ENCODE measurements at places on chromosomes 11 and 22.

DNA sequence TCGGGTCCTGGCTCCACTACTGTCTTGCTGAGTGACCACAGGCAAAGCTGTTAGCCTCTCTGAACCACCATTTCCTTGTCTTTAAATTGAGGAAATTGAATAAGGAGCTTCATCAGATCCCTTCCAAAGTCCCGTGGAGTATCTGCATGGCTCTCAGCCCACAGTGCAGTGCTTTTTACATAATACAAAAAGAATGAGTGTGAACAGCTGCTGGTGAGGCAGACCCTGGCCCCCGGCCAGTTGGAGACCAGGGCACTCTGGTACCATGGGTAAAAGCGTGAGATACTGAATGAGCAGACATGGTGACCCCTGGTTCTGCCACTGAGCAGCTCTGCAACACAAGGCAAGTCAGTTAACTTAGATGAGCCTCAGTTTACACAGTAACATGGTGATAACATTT, 86.8 kb downstream of the GALNT18 start:
- no peak for DNase-seq

DNA sequence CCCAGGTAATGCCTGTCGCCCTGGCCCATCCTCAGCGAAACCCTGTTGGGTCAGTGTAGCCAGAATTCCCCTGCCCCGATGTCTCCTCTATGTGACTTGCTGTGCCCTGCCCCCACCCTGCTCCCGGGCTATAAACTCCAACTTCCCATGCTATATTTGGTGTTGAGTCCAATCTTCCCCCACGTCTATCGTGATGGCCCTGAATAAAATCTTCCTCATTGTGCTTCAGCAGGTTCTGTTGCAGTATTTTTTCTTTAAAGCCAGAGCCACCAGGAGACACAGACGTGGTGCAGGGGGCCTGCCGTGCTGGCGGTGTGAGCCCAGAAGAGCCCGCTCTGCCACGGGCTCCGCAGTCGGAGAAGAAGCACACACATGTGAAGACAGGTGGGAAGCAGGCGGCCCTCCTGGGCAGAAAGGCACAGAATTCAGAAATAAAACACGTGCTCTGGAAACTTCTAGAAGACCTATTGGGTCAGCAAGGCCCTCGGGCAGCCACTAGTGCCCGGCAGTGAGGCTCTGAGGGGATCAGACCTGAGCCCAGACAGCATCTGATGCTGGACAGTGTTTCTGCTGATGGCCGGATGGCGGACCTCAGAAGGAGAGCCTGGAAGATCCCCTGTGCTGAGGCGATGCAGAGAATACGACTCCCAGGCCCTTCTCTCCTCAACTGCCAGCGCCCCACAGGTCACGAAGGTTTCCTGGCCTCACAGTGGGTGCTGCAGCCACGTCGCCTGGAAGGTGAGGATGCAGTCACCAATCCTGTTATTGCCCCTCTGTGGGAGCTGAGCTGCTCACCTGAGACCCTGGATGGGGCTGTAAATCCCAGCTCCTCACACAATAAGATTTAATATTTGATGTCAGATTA, 501.9 kb downstream of the BRD1 start:
- DNase-seq: no peak

- DNase-seq: no peak
Observed at GRCh38 chr22:50153056-50153755, 17.3 kb upstream of the PANX2 start.

DNA sequence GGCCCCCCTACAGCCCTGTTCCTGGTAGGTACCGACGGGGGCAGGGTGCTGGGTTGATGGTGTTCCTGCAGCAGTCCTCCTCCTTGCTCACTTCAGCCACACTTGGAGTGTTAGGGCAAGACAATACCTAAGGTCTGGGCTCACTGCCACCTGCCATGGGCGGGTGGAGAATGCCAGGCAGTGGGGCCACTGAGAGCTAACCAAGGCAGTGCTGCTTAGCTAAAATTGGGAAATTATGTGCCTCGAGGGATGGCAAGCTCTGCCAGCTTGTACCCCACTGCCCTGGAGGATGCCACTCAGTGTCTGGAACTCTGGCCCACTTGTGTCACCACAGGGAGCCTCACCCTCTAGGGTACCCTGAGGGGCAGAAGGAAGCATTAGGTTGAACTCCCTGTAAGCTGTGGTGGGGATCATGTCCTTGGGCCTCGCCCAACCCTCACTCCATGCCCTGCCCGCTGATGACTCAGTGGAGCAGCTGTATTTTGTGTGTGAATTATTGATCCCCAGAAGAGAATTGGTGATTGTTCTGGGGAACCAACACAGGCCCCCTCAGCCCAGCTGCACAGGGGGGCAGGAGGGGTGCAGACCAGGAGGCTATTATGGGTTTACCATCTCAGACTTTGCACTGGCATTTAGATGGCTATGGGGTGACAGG, 17.7 kb downstream of the PHLDB1 start:
- no peak for DNase-seq

DNA sequence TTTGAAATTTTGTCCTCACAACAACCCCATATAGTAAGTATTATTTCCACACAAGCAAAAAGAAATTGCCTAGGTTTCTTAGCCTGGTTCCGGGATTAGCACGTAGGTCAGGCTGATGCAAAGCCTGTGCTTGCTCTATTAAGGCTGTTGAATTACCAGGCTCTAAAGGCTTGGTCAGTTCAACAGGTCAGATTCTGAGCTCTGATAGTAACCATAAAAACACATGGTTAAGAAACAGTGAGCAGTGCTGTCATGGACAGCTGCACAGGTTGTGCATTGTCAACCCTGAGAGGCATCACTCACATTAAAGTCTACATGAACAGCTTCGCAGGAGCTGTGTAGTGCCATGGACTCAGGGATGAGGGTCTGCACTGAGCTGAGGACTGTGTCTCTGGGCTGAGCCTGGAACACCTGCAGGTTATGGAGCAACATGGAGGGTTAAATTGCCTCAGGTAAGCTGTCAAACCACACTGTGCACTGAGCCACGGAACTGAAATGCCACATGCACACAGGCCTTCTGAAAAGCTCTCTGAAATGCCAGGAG, 98.0 kb downstream of the PIWIL4 start:
- no peak for DNase-seq

Measured in HAP-1 (cell line).